Esophagus squamous epithelium (tissue), 5 donors: ENCODE measurements at places on chromosomes 6 and 20. TPM values are rescaled to one million over a fixed set of nuclear protein-coding genes. Genes with fewer than 3 reads are reported as not detected.

The TPD52L2 gene
- 97.1 TPM for total RNA-seq

The FOXQ1 gene
- 10.1 TPM for total RNA-seq

The FAM83C gene
- 55.3 TPM for total RNA-seq

The LINC00237 gene
- not detected for total RNA-seq

- no peak overlapping the region for H3K4me3 ChIP-seq
- H3K36me3 ChIP-seq = no peaks in the 10 kb centered on the region
- no peak overlapping the region for H3K27ac ChIP-seq
- no peak for DNase-seq
- H3K4me1 ChIP-seq = no peaks in the 10 kb centered on the region
Observed at GRCh38 chr20:38355161-38356012, 9.1 kb downstream of the LBP start.

DNA sequence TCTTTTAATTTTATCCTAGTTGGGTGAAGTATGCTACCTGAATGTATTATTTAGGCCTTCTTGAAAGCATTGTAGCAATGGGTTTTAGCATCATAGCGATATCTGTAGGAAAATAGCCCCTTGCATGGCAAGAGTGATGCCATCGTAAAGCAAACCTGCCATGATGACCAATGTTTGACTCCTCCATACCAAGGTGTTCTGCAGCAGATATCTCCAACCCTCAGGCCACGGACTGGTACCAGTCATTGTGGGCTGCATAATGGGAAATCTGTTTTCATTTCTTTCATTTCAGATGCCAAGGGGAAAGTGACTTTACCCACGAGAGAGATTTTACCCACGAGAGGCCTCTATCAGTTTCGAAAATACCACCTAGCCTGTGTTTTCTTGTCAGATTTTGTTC lies 6.2 kb downstream of the TXLNB start:
- H3K36me3 ChIP-seq = no peaks in the 10 kb centered on the region
- no peaks in the 10 kb centered on the region for H3K27me3 ChIP-seq
- H3K4me3 ChIP-seq = no peak overlapping the region
- H3K27ac ChIP-seq = no peak overlapping the region

- no peak overlapping the region for H3K27ac ChIP-seq
- H3K27me3 ChIP-seq = no peaks in the 10 kb centered on the region
- peaks cover 25% of the 10 kb centered on the region for H3K4me1 ChIP-seq
- H3K4me3 ChIP-seq = no peak overlapping the region
Observed at GRCh38 chr6:3915076-3915791, 66.1 kb downstream of the FAM50B start.

DNA sequence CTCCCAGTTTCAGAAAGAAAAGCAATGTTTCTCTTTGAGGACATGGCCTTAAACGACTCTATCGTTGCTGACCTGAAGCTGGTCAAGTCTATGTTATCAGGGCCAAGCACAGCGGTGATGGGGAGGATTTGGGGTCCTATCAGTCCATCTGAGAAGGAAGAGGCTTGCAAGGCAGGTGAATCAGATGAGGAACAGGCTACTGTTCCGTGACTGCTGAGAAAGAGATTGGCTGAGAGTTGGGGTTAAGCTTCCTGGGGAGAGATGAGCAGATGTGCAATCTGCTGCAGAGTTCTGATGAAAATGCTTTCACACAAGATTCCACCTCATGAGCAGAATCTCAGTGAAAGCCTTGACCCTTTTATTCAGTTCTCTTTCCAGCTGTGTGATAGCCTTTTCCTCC lies 168.3 kb upstream of the STMND1 start:
- no peaks in the 10 kb centered on the region for H3K4me1 ChIP-seq
- H3K27ac ChIP-seq = no peak overlapping the region
- no peaks in the 10 kb centered on the region for H3K36me3 ChIP-seq
- no peaks in the 10 kb centered on the region for H3K27me3 ChIP-seq
- no peak overlapping the region for H3K4me3 ChIP-seq

DNA sequence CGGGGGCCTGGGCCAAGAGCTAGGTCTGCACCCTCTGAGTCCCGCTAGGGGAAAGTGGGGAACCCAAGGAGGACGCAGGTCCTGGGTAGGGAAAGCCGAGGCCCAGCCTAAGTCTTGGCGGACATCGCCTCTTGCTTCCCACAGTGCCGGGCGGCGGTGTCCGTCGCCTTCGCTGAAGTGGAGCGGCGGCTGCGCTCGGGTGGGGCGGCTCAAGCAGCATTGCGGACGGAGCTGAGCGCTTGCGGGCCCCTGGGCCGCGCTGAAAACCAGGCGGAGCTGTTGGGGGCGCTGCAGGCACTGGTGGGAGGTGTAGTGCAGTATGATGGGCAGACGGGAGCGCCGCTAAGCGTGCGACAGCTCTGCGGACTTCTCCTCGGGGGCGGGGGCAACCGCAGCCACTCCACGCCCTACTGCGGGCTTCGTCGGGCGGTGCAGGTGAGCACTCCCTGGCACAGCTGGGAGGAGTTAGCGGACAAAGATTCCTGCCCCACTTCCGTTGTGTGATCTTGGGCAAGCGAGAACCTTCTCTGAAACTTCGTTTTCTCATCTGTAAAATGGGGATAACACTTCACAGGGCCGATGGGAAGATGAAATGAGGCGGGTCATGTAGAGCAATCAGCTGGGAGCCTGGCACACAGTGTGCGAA lies 4.2 kb downstream of the PRSS16 start:
- peak overlapping the region; percentile 91 for H3K27ac ChIP-seq
- peak; percentile 23 for DNase-seq
- H3K36me3 ChIP-seq = no peaks in the 10 kb centered on the region
